ENCODE measurements at places on chromosomes 1 and 21.

DNA sequence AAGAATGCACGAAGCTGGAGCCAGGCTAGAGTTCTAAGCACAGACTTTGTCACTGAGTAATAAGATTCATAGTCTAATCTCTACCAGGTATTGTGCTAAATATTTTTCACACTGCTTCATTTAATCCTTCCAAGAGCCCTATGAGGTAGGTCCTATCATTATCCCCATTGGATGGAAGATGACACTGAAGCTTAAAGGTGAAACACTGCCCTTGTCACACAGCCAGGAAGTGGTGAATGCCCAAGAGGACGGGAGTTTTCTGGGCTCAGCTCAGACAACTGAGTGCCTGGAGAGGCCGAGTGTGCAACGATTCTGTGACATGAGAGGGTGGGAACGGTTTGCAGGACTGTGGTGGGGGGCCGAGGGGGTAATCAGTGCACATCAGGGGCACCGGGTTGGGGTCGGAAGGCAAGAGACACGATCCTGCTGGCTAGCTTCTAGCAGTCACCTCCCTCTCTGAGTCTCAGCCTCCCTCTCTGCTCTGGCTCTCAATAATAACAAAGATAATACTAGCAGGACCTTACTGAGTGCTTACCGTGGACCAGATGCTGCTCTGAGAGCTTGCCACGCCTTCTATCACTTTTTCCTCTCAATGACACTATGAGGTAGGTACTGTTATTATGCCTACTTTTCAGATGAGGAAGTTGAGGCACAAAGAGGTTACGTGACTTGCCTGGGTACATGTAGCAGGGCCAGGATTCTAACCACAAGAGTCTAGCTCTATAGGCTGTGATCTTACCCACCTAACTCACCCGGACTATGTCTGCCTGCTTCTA, 12.4 kb downstream of the KCNQ4 start:
- DNase-seq: no peak

- no peak for DNase-seq
Observed at GRCh38 chr1:188599313-188599712, 1770.6 kb downstream of the PLA2G4A start.

DNA sequence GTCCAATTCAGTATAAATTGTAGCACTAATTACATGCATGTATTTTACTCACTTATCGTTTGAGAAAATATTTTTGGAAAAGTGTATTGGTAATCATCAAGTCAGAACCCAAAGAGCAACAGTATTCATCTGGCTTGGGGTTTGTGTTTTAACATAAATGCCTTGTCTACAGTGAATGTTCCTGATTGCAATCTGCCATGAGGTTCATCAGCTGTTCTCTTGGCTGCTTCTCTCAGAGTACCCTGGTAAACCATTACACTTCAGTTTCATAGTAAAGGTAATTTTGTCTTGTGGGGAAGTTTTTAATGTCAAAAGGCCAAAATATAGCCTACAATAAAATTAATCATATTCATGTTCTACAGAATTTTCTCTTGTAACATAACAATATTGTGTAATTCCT, 150.3 kb downstream of the IFI44 start:
- no peak for DNase-seq

- DNase-seq: no peak
Observed at GRCh38 chr1:50252196-50252595, 143.5 kb downstream of the ELAVL4 start.

Data from activated CD8-positive, alpha-beta memory T cell treated with anti-CD3 and anti-CD28 coated beads for 1 hour (primary cell).